WTC11 (cell line): ENCODE measurements at places on chromosomes 7 and 10.

GRCh38 chr10:124977648-124978375 lies 35.9 kb downstream of the ZRANB1 start:
- no peak for DNase-seq

DNA sequence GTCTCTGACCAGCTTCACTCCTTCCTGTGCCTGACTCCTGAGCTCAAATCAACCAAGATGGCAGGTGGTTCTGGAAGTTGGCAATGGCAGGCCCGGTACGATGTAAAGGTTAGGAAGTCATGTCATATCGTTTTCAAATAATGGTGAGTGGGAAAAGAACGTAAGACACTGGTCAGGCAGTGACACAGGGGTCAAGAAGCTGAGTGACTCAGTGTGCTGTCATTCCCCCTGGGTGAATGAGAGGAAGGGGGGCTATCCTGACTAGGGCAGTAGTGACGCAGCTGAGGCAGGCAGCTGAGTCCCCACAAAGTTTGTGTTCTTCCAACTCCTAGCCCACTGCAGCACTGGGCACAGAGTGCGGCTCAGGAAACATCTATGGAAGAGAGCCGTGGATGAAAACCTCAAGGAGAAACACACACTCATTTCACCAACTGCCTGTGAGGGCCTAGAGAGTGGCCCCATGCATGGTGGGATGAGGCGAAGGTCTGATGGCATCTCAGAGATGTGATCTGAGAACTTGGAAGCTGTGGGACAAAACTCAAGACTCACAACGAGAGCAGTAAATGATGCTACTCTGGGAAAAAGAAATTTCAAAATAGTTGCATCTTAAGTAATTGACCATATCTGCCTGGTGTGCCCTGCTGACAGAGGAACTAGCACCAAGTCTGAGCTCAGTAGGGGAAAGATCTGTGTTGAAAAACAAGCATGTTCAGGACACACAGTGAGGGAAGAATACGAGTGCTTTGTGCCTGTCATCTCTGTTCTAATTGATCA lies 23.2 kb downstream of the CREB3L2 start:
- no peak for DNase-seq

GRCh38 chr10:68876246-68877138 lies 24.6 kb upstream of the DDX50 start:
- no peak for DNase-seq

- DNase-seq = no peak
Measured at GRCh38 chr10:91683975-91684374, 51.1 kb upstream of the PPP1R3C start.

DNA sequence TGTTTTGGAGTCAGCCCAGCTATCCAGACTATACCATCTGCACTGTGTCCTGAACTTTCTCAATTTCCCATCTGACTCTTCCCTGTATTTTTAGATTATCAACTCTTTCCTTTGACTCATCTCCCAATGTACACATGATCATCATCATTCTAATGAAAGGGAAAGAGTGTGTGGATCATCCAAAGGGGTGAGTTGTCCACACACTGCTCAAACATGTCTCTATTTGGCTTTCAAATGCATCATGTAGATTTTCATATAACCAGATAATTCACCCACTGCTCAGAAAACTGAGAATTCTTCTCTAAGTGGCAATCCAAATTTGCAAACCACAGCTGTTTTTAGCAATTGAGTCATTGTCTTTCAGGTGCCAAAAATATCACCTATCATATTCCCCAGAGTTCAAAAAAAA lies 190.2 kb upstream of the HPS1 start:
- DNase-seq = no peak

DNA sequence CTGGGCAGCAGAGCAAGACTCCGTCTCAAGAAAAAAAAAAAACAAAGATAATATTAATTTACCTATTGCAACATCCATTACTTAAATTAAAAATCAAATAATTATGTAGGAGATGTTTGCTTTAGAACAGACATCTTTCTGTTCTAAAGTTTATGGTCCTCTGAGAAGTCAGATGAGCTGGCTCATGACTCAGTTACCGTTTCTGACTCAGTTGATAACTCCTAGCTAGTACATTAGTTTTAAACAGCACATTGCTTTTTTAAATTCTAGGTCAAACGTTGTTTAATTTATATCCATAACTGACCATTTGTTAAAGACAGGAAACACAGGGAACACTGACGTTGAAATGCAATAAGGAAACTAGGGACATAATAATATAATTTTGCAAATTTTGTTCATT lies 162.7 kb downstream of the ETV1 start:
- no peak for DNase-seq

GRCh38 chr7:19410106-19410505 lies 264.9 kb upstream of the FERD3L start:
- no peak for DNase-seq

GRCh38 chr7:18623389-18623788 lies 127.8 kb downstream of the HDAC9 start:
- no peak for DNase-seq

DNA sequence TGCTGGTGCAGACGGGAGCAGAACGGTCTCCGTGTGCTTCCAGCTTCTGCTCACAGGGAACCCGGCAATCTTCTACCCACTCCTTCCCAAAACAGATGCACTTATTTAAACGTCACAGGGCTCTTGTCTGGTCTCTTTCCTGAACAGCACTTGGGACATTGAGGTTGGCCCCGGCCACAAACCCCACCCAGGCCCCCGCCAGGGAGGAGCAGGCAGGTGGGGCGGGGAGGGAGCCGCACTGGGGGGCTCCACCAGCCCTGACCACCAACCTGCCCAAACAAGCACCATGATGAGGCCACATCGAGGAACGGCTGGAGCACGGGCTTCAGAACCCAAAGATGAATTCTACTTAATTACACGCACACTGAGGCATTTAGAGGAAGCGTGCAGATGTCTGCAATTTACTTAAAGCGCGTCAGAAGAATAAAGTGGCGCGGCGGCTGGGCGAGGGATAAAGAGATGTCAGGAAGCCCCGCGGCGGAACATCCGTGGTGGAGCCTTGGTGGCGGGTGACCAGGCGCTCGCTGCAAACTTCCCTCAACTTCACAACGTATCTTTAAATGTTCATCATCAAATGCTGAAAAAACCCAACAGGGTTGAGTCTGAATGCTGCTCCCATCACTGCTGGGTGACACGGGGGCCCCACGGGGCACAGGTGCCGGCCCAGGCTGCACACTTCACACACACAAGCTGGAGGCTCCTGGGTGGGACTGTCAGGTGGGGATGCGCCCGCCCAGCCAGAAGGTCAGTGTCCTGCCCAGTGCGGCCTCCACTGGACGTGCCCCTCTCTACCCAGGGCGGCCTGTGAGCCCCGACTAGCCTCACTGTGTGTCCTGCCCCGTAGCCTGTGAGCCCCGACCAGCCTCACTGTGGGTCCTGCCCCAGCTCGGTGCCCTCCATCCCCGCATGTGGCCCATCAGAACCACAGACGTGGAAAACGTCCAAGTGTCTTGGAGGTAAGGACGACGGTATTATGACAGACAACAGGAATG lies 279.2 kb downstream of the MAD1L1 start:
- DNase-seq = no peak

DNA sequence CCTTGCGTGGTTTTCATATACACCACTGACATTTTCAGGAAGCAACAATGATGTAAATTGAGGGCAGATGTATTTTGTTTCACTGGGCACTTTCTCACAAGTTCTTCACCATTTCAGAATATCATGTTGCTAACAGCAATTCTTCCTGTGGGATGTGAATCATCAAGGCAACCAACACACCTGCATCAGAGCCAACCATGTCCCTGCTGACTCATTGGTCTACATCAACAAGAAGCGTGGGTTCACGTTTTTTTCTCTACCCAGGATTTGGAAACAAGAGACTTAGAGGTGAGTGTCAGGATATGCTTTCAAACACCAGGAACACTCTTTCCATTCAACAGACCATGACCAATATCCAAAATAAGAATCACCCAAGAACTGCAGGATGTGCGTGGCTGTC lies 203.9 kb downstream of the TEX36 start:
- no peak for DNase-seq

GRCh38 chr7:96910486-96910885 lies 94.9 kb upstream of the DLX6 start:
- DNase-seq = no peak

- no peak for DNase-seq
Measured at GRCh38 chr10:30365278-30365677, 16.2 kb upstream of the MTPAP start.

GRCh38 chr7:22969010-22969431 lies 44.9 kb downstream of the HYCC1 start:
- no peak for DNase-seq

- no peak for DNase-seq
Measured at GRCh38 chr10:16949816-16950215, 132.6 kb upstream of the RSU1 start.

- DNase-seq = no peak
Measured at GRCh38 chr7:81533931-81534330, 235.9 kb downstream of the HGF start.

- DNase-seq = no peak
Measured at GRCh38 chr10:98365406-98366061, 49.4 kb downstream of the PYROXD2 start.

- DNase-seq = no peak
Measured at GRCh38 chr10:53447576-53447975, 675.0 kb upstream of the MBL2 start.
